ENCODE measurements at places on chromosomes 1 and 21.
A peak's percentile ranks its signal among the peaks of the same experiment; 100 is the strongest.

DNA sequence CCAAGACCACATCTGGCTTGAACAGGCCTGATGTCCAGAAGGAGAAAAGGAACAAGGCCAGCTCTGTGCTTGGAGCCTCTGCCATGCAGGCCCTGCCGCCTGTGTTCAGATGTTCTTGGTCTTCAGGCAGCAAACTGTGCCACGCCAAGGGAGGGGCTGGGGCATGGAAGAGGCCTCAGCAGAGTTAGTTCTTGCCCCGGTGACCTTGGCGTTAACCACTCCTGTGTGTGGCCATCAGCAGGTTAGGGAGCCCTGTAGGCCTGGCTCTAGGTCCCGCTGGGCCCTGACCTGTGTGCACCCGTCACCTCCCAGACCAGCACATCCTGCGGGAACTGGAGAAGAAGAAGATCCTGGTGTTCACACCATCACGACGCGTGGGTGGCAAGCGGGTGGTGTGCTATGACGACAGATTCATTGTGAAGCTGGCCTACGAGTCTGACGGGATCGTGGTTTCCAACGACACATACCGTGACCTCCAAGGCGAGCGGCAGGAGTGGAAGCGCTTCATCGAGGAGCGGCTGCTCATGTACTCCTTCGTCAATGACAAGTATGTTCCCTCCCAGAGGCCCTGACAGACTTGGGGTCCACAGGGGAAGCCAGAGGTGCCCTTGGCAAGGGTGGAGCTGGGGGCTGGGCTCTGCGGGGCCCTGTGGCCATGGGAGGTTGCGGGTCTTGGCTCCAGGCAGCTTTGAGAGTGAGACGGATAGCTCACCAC is 7.1 kb downstream of the ZC3H12A start:
- DNase-seq = no peak

- no peak for DNase-seq
Observed at GRCh38 chr1:166875302-166875733, 746 bp downstream of the TADA1 start.

GRCh38 chr21:39523399-39523798 is 71.6 kb downstream of the SH3BGR start:
- DNase-seq = no peak

- no peak for DNase-seq
Observed at GRCh38 chr1:11144570-11145256, 44.4 kb upstream of the ANGPTL7 start.

GRCh38 chr1:97907886-97908285 is 12.9 kb downstream of the DPYD start:
- DNase-seq = no peak

DNA sequence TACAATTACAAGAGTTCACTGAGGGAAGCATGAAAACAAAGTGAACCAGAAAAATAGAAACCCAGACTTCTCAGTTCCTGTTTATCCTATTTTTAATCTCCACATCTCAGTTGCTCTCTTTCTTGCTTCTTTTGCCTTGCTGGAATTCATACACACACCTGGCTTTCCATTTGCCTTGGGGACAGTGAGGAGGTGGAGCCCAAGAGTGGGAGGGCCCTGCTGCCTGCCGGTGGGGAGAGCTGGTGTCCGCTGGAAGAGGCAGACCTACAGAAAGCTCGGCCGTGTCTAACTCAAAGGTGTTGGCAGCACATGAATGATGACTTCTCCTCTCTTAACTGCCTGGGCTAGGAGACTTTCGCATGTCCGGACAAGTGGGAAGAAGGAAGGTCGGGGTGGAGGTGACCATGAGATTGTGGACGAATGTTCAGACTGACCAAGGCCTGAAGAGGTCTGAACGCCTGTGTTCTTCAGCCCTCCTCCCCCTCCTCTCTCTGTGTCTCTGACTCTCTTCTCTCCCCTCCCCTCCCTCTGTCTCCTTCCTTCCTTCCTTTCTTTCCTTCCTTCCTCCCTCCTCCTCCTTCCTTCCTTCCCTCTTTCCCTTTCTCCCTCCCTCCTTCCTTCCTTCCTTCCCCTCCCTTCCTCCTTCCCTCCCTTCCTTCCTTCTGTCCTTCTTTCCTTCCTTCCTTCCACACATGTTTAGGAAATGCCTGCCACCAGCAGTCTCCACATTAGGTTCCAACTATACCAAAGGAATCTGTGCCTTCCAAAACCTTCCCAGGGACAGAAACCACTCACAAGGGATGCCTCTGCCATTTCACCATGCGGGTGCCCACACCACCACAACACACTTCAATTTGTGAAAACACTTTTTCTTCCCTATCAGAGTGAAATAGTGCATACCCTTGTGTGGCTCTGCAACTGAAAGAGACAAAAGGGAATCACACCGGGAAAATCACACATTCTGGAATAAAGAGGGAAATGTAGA is 157.3 kb upstream of the RUNX1 start:
- DNase-seq = peak; percentile 55

- DNase-seq = peak; percentile 61
Observed at GRCh38 chr1:153617663-153618062, 1.5 kb upstream of the S100A14 start.

DNA sequence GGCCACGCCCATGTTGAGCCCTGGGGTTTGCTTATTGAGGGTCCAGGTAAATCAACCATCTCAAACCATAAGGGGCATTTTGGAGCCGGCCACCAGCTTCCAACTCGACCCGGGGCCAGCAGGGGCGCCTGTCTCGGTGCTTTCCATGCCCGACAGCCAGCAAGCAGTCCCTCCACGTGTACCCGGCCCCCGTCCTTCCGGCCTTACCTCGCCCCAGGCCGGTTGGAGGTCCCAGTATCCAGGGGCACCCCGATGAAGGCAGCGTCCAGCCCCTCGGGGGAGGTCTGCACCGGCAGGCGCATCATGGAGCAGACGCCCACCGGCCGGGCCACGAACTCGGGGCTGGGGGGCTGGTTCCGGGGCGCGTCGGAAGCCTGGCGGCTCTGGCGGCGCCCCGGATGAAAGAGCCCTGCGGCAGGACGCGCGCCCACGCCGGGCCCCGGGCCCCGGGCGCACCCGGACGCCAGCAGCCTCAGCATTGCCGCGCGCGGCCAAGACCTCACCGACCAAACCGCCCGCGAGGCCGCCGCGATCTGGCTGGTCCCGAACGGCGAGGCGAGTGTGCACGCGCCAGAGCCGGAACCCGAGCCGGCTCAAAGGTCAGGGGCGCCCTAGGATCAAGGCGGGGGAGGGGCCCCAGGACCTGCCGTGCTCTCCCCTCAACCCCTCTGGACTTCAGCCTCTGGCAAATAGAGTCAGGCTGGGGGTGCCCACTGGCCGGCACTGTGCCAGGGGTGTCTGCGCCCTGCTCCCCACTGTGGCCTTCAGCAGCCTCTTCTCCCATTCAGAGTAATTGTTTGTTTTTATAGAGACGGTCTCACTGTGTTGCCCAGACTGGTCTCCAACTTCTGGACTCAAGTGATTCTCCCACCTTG is at the start of gene AGMAT:
Gene AGMAT (minus strand): TSS at position 563 of the 875 bp plus-strand sequence. CDS start 84 bp downstream, at position 479.
- peak; percentile 80 for DNase-seq

DNA sequence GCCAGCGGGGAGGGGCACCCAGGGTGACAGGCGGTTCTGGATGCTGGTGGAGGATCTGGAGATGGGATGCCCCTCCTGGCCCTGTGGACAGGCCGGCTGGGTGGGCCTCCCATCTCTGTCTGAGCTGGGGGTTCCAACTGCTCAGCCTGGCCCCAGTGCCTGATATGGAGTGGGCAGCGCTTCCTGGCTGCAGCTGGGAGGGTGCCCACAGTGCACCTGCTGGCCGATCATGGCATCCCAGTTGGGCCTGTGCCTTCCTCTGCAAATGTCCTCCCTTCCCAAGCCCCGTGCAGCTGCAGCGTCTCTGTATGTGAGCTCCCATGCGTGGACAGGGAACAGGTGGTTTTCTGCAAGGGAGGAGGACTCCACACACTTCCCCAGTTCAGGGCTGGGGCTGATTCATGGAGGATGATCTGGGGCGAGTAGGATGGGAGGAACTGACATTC is 2.1 kb downstream of the PFKL start:
- DNase-seq = no peak

GRCh38 chr1:3004285-3005205 is 16.7 kb upstream of the ACTRT2 start:
- DNase-seq = no peak

DNA sequence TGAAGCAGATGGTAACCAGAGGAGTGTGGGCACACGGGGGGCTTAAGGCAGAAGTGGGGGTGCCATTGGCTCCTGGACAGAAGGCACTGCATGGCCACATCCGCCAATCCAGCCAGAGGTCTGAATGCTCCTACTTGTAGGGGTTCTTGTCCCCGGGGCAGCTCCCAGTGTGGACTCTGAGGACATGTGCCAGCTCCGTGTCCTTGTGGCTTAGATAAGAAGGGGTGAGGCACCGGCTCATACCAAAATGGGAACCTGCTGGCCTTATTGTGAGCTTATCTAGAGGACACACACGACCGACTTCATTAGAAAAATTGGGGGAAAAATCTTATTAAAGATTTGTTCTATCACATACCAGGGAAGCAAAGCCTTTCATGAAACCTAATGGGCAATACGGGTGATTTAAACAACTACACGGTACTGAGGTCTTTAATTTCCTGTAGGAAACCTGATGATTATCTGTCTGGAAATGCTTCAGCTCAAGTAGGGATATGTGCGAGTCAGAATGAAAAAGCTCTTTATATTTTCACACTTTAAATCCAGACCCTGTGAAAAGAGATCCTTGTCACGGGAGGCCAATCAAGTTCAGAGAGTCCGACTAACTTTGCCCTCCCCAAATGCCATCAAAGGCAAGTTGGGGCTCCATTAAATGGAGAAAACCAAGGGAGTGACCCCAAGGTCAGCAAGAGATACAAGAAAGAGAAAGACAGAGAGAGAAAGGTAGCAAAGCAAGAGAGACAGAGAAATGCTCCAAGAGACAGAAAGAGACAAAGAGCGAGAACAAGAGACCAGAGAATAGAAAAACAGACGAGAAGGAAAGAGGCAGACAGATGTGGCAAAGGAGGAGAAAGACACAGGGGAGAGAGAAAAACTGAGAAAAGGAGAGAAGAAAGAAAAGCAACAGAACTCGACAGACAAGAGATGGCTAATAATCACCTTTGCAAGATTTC is 14.1 kb upstream of the KCNN3 start:
- DNase-seq = no peak

GRCh38 chr1:110674337-110675059 is at the start of gene KCNA3:
Gene KCNA3, minus strand, starts transcription at chr1:110674940. Its CDS starts 131 bp downstream, at chr1:110674809.
- DNase-seq = peak; percentile 67

GRCh38 chr1:78003882-78004718 is 639 bp upstream of the DNAJB4 start:
- DNase-seq = peak; percentile 86

DNA sequence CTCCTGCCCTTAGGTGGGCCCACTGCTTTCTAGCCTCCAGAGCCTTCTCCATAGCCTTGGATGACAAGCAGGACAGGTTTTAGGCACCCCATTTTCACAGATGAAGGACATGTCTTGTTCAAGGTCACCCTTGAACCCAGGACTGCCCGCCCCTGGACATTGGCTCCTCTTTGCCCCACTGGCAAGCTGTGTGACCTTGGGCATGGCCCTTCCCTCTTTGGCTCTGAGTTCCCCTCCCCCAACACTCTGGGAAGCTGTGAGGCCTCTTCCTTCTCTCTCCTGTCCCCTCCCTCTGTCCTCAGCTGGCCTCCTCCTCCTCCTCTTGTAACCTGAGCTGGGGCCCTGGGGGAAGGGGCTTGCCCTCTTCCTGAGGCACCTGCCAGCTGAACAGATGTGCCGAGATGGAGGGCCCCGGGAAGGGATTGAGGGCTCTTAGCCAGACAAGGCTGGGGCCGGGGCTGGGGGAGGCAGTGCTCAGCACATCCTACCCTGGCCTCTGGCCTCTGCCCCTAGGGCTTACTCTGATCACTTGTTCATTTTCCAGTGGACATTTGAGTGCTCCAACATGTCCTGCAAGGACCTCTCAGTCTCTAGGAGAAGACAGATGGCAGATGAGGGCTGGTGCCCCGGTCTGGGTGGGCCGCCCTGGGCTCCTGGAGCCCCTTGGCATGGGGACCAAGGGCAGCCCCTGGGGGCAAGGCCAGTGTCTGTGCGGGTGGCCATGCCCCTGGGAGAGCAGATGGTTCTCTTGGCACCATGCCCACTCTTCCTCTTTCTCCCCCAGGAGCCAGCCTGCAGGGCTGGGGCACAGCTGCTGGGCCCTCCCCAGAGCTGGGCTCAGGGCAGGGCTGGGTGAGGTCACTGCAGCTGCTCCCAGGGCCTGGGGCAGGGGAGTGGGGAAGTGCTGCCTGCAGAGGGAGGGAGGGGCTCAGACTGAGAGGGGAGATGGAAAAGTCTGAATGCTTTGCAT is 10.7 kb downstream of the FOXO6 start:
- DNase-seq = no peak

Data from GM06990 (cell line).